Esophagus squamous epithelium (tissue), 5 donors: ENCODE measurements at places on chromosomes 12 and 14. TPM values are rescaled to one million over a fixed set of nuclear protein-coding genes. Genes with fewer than 3 reads are reported as not detected.

The ADAM21 gene
- total RNA-seq = not detected

The KRT81 gene
- not detected for total RNA-seq

The SYT10 gene
- not detected for total RNA-seq

The CLEC6A gene
- total RNA-seq = not detected

The TRIM9 gene
- 0.09 TPM for total RNA-seq

DNA sequence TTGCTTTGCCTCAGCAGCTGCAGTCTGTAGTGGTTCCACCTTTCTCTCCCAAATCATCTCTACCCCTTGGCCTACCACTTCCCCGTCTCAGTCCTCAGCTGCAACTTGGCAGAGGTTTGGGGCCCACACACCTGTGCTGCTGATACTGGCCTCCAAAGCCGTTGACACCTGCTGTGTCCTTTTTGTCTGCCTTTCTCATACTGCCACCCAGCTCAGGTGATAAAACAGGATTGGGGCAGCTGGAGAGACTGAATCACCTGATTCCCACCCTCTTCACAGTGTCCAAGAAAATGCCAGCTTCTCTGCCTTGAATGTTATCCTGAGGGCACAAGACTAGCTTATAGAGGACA, 103.7 kb downstream of the ETV6 start:
- H3K4me1 ChIP-seq = peaks cover 58% of the 10 kb centered on the region
- peak overlapping the region; percentile 73 for H3K27ac ChIP-seq
- no peak overlapping the region for H3K4me3 ChIP-seq

- DNase-seq = no peak
- H3K36me3 ChIP-seq = peaks cover 20% of the 10 kb centered on the region
- H3K4me1 ChIP-seq = peaks cover 52% of the 10 kb centered on the region
- H3K27ac ChIP-seq = no peak overlapping the region
- H3K27me3 ChIP-seq = no peaks in the 10 kb centered on the region
Measured at GRCh38 chr14:99529899-99530298, 48.7 kb downstream of the CCNK start.

GRCh38 chr12:69123919-69124638, 115.3 kb upstream of the CPSF6 start:
- no peak for DNase-seq
- no peaks in the 10 kb centered on the region for H3K4me1 ChIP-seq
- H3K27ac ChIP-seq = no peak overlapping the region
- H3K27me3 ChIP-seq = no peaks in the 10 kb centered on the region
- no peaks in the 10 kb centered on the region for H3K36me3 ChIP-seq
- no peak overlapping the region for H3K4me3 ChIP-seq

- H3K27ac ChIP-seq = no peak overlapping the region
- H3K4me1 ChIP-seq = peaks cover 54% of the 10 kb centered on the region
- DNase-seq = no peak
- H3K27me3 ChIP-seq = no peaks in the 10 kb centered on the region
- peaks cover 40% of the 10 kb centered on the region for H3K36me3 ChIP-seq
Measured at GRCh38 chr12:64685050-64685449, 74.2 kb downstream of the GNS start.

- no peaks in the 10 kb centered on the region for H3K27me3 ChIP-seq
- no peaks in the 10 kb centered on the region for H3K36me3 ChIP-seq
- no peaks in the 10 kb centered on the region for H3K4me1 ChIP-seq
- H3K27ac ChIP-seq = no peak overlapping the region
Measured at GRCh38 chr14:43410631-43411030, 1096.5 kb downstream of the FSCB start.

DNA sequence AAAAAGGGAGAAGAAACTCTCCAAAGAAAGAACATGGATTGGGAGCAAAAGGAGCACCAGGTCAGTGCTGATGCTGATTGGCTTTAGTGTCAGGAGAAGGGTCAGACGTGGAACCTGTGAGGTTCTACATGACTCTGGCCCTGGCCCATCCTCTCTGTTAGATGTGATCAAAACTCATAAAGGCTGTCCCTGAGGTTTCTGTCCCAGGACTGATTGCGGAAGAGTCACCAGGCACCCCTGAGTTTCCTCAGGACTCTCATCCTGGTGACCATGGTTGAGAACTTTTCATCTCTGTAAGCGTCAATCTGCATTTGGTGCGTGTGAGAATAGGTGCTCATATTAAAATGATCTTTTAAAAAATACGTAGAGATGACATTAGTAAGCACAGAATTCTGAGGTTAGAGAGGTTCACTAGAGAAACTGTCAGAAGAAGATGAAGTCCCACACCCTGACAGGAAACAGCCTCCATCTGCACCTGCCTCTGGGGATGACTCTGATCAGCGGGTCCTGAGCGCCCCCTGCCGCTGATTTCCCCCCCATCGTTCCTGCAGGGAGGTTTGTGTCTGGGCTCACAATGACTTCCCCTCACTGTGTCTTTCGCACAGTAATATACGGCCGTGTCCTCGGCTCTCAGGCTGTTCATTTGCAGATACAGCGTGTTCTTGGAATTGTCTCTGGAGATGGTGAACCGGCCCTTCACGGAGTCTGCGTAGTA, 741.8 kb downstream of the TMEM121 start:
- no peak overlapping the region for H3K27ac ChIP-seq
- H3K27me3 ChIP-seq = no peaks in the 10 kb centered on the region
- no peaks in the 10 kb centered on the region for H3K4me1 ChIP-seq
- no peak overlapping the region for H3K4me3 ChIP-seq
- no peak for DNase-seq
